ENCODE measurements at places on chromosomes 5 and 9. TPM values are rescaled to one million over a fixed set of nuclear protein-coding genes. Genes with fewer than 3 reads are reported as not detected.
A peak's percentile ranks its signal among the peaks of the same experiment; 100 is the strongest.

UNC13B gene
- polyA plus RNA-seq, result 21.6 TPM

- no peak overlapping the region for H3K27ac ChIP-seq
- DNase-seq, result peak; percentile 81
- peaks cover 4% of the 10 kb centered on the region for H3K36me3 ChIP-seq
- no peak overlapping the region for H3K4me3 ChIP-seq
- H3K4me1 ChIP-seq, result no peaks in the 10 kb centered on the region
- no peaks in the 10 kb centered on the region for H3K27me3 ChIP-seq
Observed at GRCh38 chr5:132190161-132190817, 37.4 kb downstream of the P4HA2 start.

GRCh38 chr5:78661691-78662090, 13.1 kb upstream of the LHFPL2 start:
- no peaks in the 10 kb centered on the region for H3K4me1 ChIP-seq
- DNase-seq, result no peak
- no peak overlapping the region for H3K27ac ChIP-seq
- no peak overlapping the region for H3K4me3 ChIP-seq

DNA sequence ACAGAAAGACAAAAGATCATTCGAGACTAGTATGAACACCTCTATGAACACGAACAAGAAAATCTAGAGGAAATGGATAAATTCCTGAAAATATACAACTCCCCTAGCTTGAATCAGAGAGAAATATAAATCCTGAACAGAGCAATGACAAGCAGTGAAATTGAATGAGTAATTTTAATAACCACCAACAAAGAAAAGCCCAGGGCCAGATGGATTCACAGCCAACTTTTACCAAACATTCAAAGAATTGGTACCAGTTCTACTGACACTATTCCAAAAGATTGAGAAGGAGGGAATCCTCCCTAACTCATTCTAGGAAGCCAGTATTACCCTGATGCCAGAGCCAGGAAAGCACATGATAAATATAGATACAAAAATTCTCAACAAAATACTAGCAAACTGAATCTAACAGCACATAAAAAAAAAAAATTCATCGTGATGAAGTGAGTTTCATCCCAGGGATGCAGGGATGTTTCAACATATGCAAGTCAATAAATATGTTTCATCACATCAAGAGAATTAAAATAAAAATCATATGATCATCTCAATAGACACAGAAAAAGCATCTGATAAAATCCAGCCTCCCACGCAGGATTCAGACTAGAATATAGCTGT, 25.2 kb upstream of the PTGER4 start:
- no peak overlapping the region for H3K27ac ChIP-seq
- DNase-seq, result no peak
- H3K4me3 ChIP-seq, result no peak overlapping the region
- no peaks in the 10 kb centered on the region for H3K4me1 ChIP-seq
- no peaks in the 10 kb centered on the region for H3K36me3 ChIP-seq

GAPVD1 gene
- polyA plus RNA-seq, result 23.0 TPM

DNA sequence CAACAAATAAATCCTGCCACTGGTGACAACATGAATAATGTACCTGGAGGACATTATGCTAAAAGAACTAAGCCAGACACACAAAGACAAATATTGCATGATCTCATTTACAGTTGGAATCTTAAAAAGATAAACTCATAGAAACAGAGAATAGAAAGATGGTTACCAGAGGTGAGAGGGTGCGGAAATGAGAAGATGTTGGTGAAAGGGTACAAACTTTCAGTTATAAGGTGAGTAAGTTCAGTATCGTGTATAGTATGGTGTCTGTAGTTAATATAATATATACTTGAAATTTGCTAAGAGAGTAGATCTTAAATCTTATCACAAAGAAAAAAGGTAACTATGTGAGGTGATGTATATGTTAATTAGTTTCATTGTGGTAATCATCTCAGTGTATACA, 63.3 kb downstream of the PRRC1 start:
- H3K4me1 ChIP-seq, result no peaks in the 10 kb centered on the region
- no peak overlapping the region for H3K27ac ChIP-seq
- H3K27me3 ChIP-seq, result no peaks in the 10 kb centered on the region
- no peak for DNase-seq
- H3K36me3 ChIP-seq, result no peaks in the 10 kb centered on the region
- H3K4me3 ChIP-seq, result no peak overlapping the region

GRCh38 chr5:156378159-156378558, 51.2 kb downstream of the SGCD start:
- H3K36me3 ChIP-seq, result no peaks in the 10 kb centered on the region
- H3K4me3 ChIP-seq, result no peak overlapping the region
- no peak overlapping the region for H3K27ac ChIP-seq
- peaks cover 2% of the 10 kb centered on the region for H3K4me1 ChIP-seq

DNA sequence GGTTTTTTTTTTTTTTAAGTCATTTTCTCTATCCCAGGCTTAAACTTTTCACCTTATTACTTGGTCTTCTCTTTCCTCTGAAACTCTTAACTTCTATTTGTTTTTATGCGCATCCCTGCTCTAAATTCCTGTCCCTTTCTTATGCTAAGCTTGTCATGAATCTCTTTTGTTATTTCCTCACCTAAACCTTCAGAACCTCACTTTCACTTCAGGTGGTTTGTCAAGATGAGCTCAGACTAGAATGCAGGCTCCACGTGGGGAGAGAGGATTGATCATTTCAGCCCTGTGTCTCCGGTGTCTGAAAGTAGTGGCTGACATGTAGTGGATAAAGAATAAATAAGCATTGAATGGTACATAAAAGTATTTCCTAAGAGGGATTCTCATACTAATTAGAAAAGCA, 63.6 kb downstream of the ANXA1 start:
- DNase-seq, result no peak
- no peaks in the 10 kb centered on the region for H3K4me1 ChIP-seq
- H3K27ac ChIP-seq, result no peak overlapping the region
- no peaks in the 10 kb centered on the region for H3K36me3 ChIP-seq
- H3K27me3 ChIP-seq, result peaks cover 2% of the 10 kb centered on the region

PCDHGA5 gene
- polyA plus RNA-seq, result 1.4 TPM

DNA sequence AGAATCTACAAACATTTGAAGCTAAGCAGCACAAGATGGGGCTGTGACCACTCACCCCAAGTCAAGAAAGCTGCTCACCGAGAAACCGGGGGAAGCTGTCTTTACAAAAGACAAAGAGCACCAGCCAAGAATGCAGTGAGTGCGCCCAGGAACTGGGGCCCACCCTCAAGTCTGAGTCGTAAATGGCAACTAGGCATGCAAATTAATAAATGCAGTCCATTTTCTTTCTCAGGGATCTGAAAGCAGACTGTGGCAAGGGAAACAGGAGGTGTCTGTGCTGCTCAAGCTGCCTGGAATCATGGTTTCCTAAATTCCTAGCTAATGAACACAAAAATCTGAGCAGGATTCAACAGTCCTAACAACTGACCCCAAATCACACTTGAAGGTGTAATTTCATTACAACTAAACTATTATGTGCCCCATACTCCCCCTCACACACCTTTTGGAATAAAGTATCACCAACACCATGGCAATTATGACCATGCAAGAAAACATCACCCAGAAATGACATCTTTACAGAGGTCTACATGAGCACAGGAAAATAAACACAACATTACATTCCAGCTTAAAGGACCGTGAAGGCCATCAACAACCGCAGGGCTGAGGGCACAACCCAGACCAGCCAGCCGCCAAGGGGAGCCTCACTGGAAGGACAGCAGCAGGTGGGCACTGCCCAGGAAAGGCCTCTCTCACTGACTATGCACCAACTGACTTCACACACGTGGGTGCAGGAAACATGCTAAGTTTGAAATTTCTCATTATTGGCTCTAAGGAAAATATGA, 17.6 kb downstream of the NSUN2 start:
- no peaks in the 10 kb centered on the region for H3K4me1 ChIP-seq
- H3K36me3 ChIP-seq, result peaks cover 22% of the 10 kb centered on the region
- no peaks in the 10 kb centered on the region for H3K27me3 ChIP-seq
- DNase-seq, result peak; percentile 30

- no peak for DNase-seq
- H3K4me1 ChIP-seq, result no peaks in the 10 kb centered on the region
- peak overlapping the region; percentile 57 for H3K4me3 ChIP-seq
- H3K36me3 ChIP-seq, result peaks cover 6% of the 10 kb centered on the region
Observed at GRCh38 chr5:115542086-115542485, 2.5 kb downstream of the FEM1C start.

CCNO gene
- polyA plus RNA-seq, result 0.03 TPM

DNA sequence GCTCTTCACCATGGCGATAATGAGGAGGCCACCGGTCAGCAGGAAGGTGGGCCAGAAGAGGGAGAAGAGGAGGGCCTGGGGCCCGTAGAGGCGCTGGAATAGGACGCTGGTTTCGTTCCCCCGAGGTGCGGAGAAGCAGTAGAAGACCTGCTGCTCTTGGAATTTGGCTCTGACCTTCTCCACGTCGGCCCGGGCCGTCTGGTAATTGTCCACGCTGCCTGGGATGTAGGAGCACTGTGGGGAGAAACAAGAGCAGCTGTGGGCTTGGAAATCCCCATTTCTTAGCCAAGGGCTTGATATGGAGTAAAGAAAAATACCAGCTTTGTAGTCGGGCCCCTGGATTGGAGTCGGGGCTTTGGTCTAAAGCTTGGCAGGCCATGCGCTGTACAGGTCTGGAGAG, 10.4 kb downstream of the KCNMB1 start:
- DNase-seq, result no peak
- H3K36me3 ChIP-seq, result no peaks in the 10 kb centered on the region

TMOD1 gene
- polyA plus RNA-seq, result 3.6 TPM

All from fibroblast of lung (primary cell).